ENCODE measurements at places on chromosomes 13 and 19.

GRCh38 chr19:8494158-8494557 is 8.3 kb downstream of the PRAM1 start:
- no peak for DNase-seq

- DNase-seq = no peak
These were observed 80.2 kb downstream of the TEX26 start for GRCh38 chr13:31012655-31013024.

DNA sequence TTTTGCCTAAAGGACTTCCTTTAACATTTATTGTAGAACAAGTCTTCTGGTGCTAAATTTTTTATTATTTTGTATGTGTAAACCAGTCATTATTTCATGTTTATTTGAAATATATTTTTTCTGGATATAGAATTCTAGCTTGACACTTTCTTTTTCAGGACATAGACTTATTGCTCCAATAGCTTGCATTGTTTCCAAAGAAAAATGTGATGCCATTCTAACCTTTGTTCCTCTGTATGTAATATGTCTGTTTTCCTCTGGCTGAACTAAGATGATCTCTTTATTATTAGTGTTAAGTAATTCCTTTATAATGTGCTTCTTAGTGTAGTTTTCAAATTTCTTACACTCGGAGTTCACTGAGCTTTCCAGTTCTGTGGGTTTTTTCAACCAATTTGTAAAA is 174.1 kb upstream of the STARD13 start:
- DNase-seq = no peak

GRCh38 chr13:35698911-35699576 is 222.6 kb upstream of the MAB21L1 start:
- no peak for DNase-seq

DNA sequence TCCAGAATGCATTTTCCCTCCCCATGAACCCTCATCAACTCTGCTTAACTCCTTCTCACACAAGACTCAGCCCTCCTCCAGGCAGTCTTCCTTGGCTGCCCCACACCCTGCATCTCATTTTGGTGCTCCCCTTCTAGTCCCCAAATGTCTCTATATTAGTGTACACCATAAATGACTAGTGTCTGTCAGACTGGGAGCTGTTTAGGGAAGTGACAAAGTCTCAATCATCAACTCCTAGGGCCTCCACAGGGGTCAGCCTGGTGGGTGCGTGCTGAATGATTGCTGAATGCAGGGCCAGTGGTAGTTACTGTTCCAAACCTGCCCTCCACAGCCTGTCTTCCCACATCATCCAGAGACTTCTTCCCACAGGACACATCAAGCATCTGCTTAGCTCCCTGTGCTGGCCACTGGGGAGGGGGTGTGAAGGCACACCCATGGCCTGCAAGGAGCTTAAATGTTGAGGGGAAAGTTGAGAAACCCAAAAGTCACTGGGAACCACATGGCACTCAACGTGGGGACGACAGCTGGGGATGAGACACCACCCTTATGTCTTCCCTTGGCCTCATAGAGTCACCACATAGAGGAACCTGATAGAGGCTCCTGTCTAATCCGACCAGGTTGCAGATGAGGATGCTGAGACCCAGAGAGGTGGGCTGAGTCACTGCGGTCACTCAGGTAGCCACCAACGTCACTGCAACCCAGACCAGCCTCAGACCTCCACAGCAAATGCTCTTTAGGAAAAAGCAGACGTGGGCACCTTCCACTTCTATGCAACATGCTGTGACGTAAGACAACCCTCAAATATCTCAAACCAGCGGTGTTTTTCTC is 79.3 kb upstream of the TM9SF2 start:
- DNase-seq = no peak

GRCh38 chr13:79393564-79394249 is 12.3 kb downstream of the RBM26 start:
- no peak for DNase-seq

- DNase-seq = no peak
These were observed 74.3 kb upstream of the UBL3 start for GRCh38 chr13:29924482-29925350.

GRCh38 chr19:35346193-35347052 is 1.3 kb upstream of the FFAR1 start:
- no peak for DNase-seq

DNA sequence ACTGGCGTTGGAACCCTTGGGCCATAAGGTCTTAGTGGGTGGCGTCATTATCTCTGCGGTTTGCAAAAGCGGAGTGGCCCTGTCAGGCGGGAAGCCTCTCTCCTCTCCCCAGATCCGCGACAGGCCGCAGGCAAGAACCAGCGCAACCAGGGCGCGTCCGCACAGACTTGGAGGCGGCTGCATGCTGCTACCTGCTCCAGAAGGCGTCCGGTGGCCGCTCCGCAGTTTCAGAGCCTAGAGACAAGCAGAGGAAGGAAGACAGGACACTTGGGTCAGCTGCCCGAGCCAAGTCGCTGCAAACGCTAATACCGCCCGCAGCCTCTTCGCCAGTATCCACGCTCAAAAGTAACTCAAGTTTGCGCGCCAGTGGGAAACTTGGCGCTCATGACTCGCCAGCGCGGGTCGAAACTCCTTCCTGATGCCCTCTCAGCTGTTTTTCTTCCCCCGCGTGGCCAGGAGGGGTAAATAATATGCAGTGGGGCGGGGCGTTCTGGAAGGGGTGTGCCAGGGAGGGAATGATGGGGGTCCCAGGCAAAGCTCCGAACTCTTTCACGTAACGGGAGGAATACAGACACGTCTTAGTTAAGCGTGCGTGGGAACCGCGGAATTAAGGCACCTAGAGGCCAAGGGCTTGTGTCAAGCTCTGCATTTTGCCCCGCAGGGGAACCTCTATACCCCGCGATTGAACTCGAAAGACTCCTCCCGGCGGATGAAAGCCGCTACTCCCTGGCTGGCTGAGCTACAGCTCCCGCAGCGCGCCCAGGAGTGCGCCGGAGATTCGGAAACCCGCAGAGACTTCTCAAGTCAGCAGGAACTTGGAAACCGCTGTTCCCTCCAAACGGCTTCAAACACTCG is at the start of gene EDNRB:
Gene EDNRB, minus strand, starts transcription at position 441 of the 855 bp plus-strand sequence. Its CDS starts 258 bp downstream, at position 183.
- no peak for DNase-seq

DNA sequence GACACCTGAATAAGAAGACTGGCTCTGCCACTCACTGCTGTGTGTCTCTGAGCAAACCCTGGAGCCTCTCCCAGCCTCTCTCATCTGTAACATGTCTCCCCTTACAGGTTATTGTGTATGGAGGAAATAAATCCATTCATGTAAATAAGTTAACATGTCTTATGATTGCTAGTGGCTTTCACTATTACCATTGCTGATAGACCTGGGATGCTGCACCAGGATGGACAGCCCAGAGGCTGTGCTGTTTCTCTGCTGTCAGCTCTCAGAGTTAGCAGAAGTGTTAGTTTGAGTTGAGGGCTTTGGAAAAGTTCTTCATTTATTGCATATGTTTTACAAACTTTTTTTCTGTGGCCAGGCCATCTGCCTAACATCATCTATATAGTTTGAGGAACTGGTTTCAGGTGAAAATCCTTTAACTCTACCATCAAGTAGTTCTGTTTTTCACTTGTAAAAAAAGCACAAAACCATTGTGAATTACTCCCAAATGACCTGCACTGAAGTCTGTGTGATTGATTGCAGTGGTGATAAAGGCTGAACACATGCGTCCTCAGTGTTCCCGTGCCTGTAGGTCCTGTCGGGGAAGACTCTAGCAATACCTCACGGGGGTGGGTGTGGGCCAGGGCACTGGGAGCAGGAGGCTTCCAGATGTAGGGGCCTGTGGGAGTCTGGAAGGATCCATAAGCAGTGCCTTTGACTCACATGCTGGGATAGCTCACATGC is 24.6 kb downstream of the MPHOSPH8 start:
- no peak for DNase-seq

All from NCI-H1417 treated with DMSO at 0.1 percent for 48 hours (cell line).